K562 (cell line): ENCODE measurements at places on chromosomes 7 and 10.

DNA sequence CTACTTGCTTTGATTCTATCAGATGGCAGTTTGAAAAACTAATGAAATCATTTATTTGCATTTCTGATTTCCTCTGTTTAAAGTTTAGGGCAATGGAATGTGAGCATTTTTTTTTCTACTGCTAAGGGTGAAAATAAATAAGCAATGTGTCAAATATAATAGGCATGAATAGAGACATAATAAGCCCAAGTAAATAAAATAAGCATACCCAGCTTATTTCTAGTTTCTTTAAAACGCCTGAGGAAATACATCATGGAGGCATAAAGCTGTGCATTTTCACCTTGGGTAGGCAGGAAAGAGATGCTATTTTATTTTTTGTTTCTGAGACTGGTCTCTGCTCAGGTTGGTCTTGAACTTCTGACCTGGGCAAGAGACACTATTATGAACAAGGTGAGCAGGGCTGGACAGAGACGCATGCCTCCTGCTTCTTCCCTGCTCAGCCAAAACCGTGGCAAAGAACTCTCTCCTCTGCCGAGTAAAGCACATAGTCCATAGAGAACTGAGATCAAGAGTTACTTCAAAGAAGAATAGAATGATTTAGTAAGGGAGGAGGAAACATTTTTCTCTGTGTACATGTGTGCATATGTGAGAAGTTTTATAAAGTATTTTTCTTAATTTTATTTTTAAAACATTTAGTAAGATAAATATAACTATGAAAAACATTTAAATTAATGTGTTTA lies 138.1 kb downstream of the GNAI1 start:
- no peak for DNase-seq

DNA sequence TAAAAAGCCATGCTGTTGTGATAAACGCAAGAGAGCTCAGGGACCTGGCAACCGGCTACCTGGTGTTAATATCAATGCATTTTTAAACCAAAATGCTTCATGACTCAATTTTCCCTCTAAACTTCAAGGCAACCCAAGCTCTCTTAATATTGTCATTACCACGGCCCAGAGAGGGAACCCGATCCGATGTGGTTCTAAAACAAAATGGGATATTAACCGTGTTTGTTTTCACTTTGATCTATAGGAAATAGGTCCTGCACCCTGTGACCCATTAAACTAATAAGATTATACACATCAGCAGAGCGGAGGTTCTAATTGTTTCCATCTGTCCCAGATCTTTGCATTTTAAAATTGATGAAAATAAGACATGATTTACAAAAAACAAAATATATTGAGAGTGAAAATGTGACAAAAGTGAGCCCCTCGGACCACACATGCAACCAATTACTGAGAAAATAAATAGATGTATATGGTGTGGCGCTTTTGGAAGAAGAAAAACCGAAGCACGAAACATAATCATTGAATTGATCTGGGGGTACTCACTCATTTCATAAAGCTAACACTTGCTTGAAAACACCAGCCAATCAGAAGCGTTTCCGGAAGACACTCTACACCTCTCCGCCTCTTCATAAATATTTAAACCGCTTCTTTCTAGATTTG lies 290.3 kb upstream of the NFE2L3 start:
- DNase-seq = no peak

DNA sequence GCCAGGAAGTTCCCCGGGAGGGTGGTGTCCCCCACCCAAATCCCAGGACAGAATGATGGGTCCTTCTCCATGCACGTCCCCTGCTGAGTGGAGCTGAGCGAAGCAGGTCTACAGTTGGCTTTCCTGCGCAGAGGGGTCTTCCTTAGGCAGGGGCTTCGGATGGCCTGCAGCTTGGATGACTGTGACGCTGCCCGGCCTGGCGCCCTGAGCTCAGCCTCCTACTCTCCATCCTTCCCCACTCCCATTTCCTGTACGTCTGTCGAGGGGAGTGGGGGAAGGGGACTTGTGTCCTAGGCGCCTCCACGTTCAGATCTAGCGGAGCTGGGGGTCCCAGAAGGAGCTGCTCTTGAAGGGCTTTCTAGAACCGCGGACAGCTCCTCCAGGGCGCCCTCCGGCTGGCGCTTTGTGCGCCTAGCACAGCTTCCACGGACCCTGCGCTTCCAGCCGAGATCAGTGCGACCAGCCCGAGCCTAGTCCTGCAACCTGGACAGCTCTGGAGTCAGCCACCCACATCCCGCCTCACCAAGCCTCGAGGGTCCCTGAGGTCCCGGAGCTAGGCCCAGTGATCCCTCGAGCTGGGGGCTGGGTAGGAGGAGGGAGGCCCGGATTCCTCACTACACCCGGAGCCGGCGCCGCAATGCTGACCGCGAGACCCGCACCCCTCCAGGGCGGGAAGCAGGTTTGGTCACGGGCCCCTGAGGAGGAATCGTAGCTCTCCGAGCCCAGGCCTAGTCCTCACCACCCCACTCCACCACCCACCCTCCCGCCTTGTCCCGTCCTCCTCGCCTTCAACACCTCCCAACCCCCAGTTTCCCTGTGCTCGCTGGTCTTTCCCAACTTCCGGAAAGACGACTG lies 1.9 kb downstream of the GRID1 start:
- DNase-seq = no peak

GRCh38 chr10:63166742-63167258 lies 33.7 kb downstream of the NRBF2 start:
- DNase-seq = peak; percentile 59

DNA sequence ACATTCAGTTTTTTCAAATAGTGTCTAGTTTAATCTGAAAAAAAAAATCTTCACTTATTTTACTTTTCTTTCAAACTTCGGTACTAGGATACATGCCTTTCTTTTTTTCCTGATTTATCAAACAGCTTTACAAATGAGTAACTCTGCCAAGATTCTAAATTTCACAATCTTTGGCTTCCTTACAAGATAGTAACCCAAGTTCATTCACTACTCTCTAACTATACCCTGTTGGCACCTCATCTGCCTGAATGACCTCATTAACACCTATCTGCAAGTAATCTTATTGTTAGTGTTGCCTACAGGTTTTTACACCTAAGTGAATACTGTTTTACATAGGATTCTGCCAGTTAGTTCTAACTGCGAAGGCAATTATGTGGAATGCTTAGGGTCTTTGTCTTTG lies 159.8 kb downstream of the FOXP2 start:
- DNase-seq = no peak

DNA sequence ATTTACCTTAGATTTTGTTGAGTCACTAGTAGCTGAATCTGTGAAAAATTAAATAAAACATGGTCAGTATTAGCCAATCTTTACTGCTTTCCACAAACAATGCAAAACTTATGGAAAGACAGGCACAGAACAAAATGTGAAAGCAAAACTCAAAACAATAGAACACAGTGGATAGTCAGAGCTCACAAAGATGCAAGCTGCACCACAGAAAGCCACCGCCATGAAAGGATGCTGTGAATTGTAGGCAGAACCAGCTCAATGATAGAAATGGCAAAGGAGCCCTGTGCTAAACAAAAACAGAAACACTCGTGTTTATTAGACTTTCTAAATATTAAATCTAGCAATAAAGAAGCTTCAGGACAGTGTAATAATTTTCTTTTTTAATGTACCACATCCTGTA lies 134.4 kb downstream of the ARHGAP21 start:
- no peak for DNase-seq

GRCh38 chr7:92988941-92989545 lies 128.7 kb downstream of the SAMD9 start:
- DNase-seq = no peak

GRCh38 chr7:21374134-21374533 lies 53.7 kb upstream of the SP4 start:
- DNase-seq = no peak

DNA sequence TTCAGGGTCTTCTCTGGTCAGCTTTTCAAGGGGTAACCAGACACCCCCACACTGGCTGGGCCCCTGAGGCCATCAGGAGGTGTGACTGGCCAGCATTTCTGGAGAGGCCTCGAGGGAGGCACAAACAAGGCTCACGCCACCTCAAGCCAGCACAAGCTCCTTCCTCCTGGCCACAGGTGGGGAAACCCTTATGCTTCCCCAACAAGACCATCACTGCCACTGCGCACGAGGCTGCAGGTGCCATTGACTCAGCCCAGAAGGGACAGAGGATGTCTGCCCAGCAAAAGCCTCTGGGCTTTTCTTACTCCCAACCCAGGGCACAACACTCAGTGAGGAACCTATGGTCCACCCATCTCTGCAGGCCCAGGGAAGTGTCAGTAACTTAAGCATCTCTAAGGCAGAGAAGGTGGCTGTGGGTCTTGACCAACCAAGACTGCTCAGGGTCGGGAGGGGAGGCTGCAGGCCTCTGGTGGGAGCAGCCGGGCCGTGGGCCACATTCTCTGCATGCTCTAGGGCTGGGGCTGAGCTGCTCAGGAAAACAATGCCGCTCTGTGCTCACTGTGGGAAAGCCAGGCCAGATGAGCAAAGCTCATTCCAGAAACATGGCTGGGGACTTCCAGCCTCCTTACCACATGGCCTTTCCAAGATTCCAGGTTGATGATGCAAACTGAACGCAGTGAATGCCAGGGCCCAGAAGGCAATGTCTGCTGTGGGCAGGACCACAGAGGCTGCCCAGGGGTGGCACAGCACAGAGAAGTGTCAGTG lies 24.2 kb upstream of the RASSF4 start:
- DNase-seq = no peak

GRCh38 chr7:129947701-129948100 lies 5.1 kb downstream of the UBE2H start:
- no peak for DNase-seq

DNA sequence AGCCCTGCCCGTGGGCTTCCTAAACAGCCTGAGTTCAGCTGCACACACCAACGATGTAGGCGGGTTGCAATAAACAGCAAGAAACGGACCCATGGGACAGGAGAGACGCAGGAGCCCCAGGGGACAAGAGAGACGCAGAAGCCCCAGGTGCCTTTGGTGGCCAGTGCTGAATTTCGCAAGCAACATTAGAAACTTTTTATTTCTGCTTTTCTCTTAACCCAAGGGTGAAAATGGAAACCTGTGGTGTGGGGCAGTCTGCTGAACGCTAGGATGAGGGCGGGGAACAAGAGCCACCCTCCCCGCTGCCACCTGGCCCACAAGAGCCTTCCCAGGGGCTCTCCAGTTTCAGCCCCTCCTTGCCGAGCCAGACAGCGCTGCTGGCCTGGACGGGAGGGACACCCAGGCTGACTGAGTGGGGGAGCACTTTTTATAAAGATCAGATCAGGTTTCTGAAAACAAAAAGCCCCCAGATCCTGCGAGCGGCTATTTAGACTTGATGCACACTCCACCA lies 20.0 kb upstream of the GPR146 start:
- DNase-seq = no peak

- DNase-seq = no peak
Measured at GRCh38 chr10:109618301-109618700, 305.0 kb downstream of the XPNPEP1 start.

DNA sequence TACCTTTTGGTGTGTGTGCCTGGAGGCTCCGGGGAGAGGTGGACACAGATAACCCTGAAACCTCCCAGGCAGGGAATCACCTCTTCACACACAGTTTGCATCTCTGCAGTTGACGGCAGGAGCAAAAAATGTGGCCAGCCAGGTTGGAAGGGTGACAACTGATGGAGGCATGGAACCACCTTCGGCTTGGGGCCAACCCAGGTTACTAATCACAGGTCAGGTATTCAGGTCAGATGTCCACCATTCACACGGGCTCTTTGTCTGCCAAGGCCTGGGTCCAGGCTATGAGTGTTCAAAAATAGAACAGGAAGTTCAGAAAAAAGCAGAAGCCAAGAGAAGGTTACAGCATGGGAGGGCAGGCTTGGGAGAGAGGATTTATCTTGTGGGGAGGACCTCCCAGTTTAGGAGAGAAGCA lies 137.2 kb upstream of the EFCAB10 start:
- no peak for DNase-seq

DNA sequence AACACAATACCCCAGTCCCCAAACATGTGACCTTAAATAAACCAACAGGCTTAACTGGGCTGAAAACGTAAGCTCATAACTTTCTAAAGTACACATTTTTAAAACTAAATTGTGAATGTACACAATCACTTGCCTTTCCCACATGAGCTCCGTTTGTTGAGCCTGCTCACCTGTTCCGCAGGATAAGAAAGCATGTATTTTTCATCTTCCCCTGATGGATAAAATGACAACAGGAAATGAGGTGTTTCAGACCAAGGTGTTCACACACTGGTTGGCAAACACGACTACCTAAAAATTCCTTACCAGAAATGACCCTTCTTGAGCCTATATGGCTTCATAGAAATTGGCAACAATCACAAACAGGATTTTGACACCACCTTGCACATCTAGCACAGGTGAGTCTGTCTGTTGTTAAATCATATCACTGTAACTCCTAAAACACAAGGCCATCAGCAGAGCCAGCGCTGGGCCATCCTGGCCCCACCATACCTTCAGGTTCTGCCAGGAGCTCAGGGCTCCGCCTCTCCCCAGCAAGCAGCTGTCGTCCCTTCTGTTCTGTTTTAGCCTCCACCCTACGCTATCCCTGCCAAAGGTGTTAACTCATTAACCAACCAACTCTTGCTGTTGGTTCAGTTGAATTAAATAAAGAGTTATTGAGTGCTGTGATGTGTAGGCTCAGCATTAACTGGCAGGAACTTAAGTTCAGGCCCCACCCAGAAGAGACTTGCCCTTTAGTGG lies 73.6 kb upstream of the RNF32 start:
- no peak for DNase-seq

- no peak for DNase-seq
Measured at GRCh38 chr7:99313204-99313573, 12.5 kb upstream of the ARPC1A start.

GRCh38 chr7:28292834-28293526 lies 112.4 kb upstream of the JAZF1 start:
- no peak for DNase-seq

- no peak for DNase-seq
Measured at GRCh38 chr7:76293407-76293901, 9.0 kb upstream of the HSPB1 start.

DNA sequence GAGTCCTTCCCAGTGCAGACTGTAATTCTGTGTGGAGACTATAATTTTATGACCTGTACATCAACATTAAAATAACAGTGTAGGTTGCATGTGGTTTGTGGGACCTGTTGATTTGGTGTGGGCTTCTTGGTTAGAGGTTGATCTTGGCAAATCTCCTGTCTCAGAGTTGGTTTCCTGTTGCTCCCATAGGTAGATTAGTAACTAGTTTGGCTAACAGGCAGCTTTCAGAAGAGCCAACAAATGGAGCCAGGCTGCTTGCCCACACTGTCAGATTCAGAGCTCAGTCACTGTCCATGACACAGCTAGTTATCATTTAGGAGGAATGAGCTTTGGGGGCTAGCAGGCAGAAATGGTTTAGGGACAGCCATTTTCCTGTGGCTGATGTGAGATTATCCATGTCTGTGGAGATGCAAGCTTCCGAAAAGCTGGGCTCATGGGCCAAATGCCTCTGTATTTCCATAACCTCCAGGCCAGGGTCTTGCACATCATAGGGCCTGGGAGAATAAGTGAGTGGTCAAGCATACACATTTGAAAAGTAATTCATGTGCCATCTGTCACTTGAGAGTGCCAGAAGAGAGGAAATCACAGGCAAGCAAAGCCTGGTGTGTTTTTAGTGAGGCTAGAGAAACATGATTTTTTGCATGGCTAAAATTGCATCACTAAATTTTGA lies 33.4 kb downstream of the CCM2 start:
- no peak for DNase-seq

- no peak for DNase-seq
Measured at GRCh38 chr10:58063861-58064480, 203.7 kb downstream of the IPMK start.

- DNase-seq = no peak
Measured at GRCh38 chr10:18205098-18205834, 65.0 kb downstream of the CACNB2 start.

GRCh38 chr7:15087771-15088170 lies 185.2 kb upstream of the DGKB start:
- no peak for DNase-seq
